ENCODE measurements at places on chromosomes 16 and 17.

GRCh38 chr16:78331731-78332130 lies 232.3 kb downstream of the WWOX start:
- no peak for DNase-seq

DNA sequence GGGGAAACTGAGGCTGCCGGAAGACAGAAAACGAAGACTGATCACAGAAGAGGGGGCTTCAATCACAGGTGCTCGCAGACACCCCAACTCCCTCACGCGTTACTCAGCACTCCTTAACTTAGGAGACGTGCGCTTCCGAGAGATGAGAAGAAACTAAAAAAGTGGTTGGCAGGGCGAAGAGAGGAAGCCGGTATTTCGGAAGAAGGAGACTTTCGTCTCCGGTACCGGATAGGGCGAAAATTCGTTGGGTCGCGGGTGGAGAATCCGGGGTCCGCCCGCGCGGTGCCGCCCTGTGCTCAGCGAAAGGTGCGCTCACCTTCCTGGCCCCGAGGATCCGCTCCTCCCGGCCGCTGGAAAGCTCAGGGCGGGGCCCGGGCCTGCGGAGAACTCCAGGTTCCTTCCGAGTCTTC lies 917 bp upstream of the TBX2 start:
- DNase-seq, result no peak

DNA sequence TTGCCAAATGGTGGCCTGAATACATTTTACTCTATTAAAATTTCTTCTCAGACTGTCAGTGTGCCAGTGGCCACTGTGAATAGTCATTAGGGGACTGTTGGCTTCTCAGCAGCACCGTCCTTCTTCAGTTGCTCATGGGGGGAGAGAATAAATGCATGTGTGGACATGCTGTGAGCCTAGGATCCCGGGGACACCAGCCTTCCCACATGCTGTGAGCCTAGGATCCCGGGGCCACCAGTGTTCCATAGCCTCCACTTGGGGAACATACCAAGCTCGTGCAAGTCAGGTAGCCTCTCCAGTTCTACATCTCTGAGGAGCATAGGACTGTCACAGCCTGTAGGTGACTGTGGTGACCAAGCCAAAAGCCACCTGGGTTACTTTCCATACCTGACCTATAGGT lies 51.5 kb downstream of the BANP start:
- no peak for DNase-seq

DNA sequence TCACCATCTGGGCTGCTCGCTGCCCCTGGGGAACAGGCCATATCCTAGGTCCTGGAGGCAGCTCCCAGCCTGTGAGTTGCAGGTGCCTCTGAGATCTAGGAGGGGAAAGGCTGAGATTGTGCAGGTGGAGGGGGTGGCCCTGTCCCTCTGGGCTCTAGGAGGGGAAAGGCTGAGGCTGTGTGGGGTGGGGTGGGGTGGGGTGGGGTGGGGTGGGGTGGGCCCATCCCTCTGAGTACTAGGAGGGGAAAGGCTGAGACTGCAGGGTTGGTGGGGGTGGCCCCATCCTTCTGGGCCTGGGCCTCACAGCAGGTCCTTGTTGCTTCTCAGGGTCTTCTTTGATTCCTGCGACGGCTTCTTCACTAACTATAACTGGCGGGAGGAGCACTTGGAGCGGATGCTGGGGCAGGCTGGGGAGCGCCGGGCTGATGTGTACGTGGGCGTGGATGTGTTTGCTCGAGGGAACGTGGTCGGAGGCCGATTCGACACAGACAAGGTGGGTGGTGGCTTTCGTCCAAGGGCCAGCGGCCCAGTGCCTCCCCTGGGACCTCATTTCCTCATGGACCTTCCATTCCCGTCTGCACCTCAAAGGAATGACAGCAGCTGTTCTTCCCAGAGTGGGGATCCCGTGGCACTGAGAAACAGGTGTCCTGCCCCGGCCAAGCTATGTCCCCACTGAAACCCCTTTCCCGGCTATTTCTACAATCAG lies 7.1 kb downstream of the ENGASE start:
- DNase-seq, result no peak

DNA sequence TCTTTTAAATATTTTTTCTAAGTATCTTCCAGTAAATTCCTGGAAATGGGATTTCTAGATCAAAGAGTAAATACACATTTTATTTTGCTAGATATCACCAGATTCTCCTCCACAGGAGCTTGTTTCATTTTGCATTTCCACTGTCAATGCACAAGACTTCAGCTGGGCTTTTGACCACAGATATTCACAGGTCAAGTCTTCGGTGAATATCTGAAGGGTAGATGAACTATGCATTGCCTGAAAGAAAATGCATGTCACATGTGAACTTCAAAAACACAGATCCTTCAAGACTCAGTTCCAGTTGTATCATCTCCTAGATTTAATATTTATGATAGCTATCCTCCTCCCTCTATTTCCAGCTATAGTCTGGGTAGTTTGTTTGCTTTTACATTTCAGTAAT lies 963.6 kb upstream of the GOT2 start:
- DNase-seq, result no peak

GRCh38 chr17:64092113-64092512 lies 37.8 kb downstream of the ERN1 start:
- DNase-seq, result no peak

DNA sequence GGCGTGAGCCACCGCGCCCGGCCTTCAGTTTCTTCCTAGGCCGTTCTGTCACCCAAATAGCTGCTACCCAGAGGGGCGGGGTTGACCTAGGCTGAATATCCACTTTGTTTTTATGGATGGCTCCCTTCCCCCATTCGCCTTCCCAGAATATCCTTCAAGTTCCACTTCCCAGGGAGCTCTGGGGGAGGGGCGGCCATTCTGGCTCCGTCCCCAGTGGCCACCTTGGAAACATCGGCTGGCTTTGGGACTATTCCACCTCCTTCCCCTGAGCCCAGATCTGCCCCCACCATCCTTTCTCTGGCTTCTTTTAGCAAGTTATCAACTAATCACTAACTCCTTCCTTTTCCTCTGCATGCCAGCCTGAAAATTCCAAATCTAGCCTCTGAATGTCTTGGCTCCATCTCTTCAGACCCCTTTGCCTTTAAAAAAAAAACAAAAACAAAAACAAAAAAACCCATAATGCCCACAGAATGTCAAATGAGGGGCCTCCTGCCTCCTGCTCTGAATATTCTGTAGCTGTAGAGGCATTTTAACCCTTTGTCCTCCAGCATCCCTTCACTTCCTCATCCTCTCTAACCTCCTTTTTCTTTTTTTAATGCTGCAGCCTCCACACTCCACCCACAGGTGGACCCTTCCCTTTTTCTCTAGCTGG lies 6.4 kb downstream of the ATP1B2 start:
- no peak for DNase-seq

- DNase-seq, result no peak
Observed at GRCh38 chr17:50725769-50726655, 6.6 kb downstream of the LUC7L3 start.

DNA sequence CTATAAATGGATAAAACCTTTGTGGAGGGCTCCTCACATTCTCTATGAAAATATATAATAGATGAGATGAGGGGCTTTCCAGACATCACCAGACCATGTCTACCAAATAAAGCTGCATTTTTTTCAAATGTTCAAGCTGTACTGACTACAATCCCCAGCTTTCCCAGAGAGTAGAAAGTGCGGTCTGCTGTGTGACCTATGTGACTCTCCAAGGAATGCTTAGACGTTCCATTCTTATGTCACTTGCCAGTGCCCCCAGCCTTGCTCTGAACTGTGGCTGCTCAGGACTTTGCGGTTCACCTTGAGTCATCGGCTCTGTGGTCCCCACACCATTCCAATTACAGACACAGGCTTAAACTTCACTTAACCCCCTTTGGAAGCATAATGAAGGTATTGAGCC lies 47.8 kb upstream of the SCNN1B start:
- DNase-seq, result no peak

DNA sequence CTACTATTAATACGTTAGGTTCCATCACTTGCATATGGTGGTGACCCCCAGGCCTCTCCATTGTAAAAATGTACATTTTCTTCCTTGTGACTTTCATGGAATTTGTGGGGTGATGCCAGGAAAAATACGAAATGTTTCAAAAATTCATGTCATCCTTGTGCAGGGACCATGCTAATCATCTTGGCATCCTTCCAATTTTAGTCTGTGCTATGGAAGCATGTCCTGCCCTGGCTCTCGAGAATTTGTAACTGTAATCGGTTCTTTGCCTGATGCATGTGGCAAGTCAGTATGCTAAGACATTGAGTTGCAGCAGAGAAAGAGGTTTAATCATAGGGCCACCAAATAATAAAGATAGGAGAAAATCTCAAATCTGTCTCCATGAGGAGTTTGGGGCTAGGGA lies 14.3 kb upstream of the GINS3 start:
- DNase-seq, result no peak

- no peak for DNase-seq
Observed at GRCh38 chr17:66667491-66668030, 167.4 kb upstream of the CACNG5 start.

- no peak for DNase-seq
Observed at GRCh38 chr16:88681084-88681680, 5.1 kb downstream of the SNAI3 start.

GRCh38 chr17:44097110-44097958 lies 26.1 kb downstream of the HDAC5 start:
- no peak for DNase-seq

- DNase-seq, result no peak
Observed at GRCh38 chr16:63302811-63303210, 1266.6 kb upstream of the CDH8 start.

- DNase-seq, result no peak
Observed at GRCh38 chr17:45394913-45395568, 37.6 kb downstream of the ARHGAP27 start.

DNA sequence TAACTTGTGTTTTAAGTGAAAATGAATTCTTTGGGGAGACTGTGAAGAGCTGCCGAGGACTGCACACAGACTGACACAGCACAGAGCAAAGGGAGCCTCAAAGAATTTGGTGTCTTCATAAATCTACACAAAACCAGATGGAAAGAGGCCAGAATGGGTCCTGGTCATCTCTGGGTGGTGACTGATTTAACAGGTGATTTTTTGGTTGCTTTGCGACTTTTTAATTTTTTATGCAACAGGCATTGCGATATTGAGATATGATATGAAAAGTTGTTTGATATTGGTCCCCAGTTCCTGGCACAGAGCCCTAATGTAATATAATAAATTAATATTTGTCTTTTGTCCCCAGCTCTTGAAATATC lies 12.6 kb upstream of the EIF1 start:
- no peak for DNase-seq

Measured in DMS153 (cell line).